ENCODE measurements at places on chromosomes 7 and 10.

DNA sequence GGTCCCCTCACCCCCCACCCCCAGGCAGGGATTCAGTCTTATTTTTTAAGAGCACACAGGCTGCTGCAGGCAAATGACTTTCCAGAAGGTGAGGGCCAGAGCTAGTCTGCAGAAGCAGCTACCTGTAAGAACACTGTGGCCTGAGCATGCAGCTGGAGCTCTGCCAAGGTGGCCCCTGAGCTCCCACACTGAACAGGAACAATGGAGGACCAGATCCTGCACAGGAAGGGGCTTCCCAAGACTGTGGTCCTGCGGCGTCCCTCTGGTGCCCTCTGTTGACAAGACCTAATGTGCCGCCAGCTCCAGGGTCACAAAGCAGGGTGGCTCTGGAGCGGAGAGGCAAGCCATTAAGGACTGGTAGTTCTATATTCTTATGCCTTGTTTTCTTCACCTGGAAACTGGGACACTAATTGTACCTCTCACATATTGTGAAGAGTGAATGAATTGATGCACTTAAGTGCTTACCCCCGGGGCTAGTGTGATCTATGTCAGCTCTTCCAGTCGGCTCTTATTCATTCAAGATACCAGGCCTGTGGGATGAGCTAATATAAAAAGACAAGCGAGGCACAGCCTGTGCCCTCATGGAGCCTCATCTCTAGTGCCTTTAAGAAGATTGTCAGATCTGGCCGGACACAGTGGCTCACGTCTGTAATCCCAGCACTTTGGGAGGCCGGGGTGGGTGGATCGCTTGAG, 8.0 kb upstream of the BEND7 start:
- DNase-seq, result no peak

- DNase-seq, result no peak
These were observed 2.7 kb upstream of the SUV39H2 start for GRCh38 chr10:14875941-14876340.

DNA sequence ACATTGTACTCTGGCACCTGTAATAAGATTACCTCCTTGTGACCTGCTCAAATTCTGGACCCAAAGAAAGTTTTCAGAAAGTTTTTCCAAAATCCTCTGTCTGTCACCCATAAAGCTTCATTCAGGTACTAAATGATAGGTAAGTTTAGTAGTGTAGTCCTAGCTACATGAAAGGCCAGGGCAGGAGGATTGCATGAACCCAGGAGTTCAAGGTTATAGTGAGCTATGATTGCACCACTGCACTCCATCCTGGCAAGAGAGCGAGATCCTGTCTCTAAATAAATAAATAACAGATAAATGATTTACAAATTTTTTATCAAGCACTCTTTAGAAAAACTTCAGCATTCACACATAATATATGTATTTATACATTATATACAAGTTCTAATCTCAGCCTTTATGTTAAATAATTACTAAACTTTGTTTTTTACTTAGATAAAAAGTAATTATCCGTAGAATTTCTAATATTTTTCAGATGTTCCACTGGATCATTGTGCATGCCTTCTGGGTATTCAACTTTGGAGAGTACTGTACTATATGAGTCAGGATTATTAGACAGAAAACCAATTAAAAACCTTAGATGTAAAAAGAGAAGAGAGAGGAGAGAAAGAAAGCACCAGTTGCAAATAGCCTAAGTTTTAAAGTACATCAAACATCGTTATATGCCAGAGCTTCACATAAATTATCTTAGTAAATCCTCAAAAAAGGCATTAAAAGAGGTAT, 363.0 kb downstream of the LRRTM3 start:
- no peak for DNase-seq

DNA sequence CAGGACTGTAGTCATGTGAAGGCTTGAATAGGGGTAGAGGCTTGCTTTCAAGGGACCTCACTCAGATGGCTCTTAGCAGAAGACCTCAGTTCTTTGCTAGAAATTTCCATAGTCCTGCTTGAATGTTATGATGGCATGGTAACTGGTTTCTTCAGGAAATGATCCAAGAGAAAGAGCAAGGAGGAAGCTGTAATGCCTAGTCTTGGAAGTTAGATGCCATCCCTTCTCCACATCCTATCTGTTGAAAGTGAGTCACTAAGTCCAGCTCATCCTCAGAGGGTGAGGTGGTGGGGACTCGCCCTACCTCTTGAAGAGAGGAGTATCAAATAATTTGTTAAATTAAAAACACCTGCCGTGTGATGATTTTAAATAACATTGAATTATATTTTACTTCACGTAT, 4.6 kb downstream of the MGAM start:
- DNase-seq, result no peak

DNA sequence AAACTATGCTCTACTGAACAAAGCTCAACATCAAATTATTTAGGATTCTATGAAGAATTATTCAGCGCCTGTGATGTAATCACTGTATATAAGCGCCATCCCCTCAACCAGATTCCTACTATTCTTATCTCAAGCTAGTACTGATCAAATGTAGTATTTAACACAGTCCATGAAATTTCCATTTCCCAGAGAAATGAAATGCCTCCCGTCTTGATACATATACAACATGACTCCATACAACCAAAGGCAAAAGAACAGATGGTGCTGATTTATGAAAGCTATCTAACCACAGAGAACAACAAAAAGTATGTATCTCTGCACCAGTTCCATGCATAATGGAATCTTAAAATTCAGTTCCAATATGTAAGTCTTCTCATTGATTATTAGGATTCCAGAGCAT, 406.1 kb downstream of the PARD3 start:
- no peak for DNase-seq

DNA sequence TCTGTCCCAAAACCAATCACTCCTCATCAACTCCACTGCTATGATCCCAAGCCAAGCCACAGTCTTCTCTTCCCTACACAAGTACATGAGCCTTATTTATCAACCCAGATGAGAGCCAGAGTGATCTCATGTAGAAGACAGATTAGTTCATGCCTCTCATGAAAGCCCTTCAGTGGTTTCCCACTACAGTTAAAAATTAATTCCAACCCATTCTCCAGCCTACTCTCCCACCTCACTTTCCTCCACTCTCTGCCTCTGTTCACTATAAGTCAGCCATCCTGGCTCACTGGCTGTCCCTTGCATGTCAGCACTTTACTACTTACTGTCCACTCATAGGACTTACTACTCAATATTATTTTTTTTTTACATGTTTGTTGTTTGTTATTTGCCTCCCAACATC, 67.3 kb downstream of the CACUL1 start:
- no peak for DNase-seq

- no peak for DNase-seq
These were observed 58.9 kb downstream of the XRCC2 start for GRCh38 chr7:152617056-152617455.

DNA sequence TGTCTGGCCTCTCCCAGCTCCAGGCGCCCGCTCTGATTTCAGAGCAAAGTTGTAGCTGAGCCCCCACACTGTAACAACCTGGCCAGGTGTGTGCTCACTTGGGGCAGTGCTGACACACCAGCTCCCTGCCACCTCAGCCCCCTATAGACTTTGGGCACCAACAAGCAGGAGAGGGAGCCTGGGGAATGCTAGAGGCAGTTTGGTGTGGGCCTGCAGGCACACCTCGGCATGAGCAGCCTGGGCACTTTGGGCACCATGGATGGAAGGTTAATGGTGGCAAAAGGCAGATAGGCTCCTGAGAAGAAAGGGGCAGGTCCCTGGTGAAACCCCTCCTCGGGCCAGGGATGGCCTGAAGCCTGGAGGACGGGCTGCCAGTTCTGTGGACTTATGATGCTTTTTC, 212.7 kb upstream of the GNAI1 start:
- DNase-seq, result no peak

DNA sequence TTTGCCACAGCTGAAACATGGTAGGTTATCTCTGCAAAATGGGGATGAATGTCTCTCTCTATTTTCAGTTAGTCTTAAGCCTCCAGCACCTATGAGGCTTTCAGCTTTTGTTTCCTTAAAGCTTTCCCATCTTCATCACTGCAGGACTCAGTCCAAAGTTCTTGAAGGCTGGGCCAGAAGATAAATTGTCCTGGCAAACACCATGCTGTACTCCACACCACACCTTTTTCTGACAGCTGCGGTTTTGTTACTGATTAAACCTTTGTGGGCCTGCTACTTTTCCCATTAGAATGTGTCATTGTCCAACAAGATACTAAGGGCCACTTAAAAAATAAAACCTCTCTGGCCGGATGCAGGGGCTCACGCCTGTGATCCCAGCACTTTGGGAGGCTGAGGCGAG, 87.2 kb upstream of the A1CF start:
- no peak for DNase-seq

DNA sequence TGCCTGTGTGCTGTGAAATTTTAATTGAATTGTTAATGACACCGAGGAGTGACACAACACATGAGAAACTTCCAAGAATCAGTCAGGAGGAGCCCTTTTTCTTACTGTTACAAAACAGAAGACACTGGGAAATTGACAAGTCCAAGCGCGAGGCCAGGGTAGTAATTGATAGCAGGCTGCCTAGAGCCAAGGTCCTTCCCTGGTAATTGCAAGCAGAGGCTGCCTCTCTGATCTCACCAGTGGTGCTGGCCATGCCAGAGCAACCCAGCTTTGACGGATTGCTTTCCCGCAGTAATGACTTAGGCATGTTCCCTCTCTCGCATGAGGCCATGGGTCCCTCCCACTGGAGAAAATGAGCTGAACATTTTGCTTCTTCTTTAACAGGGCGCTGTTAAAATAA, 111.5 kb downstream of the LRMDA start:
- DNase-seq, result no peak

DNA sequence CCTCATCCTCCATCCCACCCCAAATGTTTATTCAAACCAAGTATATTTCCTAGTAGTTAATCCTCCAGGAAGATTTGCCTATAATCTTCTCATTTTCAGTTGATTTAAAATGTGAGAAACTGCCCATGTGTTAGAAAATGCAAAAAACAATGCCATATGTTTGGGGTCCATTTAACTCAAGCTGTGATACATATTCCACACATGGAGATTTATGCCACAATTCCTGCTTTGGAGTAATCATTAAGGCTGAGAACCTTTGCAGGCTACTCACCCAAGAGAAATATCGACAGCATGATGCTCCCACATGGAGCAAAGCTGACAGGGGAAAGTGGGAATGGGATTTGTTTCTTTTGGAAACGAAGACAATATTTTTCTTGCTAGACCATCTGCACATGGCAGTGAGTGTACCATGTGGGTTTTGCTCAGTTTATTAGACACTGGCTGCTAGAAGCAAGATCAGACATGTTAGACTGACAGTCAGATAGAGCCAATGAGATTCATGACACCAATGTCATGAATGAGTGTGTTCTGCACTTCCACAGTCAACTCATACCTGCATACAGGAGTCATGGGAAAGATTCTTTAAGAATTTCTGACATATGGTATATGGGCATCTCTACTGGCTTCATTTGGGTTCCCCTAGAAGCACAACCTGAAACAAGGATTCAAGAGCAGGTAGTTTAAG, 3.4 kb upstream of the GRM8 start:
- DNase-seq, result no peak

All from activated CD4-positive, CD25-positive, alpha-beta regulatory T cell treated with anti-CD3 and anti-CD28 coated beads, Interleukin-2, amount 50 U/mL, for 72 hours (primary cell).